Suppressor macrophage treated with lipopolysaccharide for 1 hour (primary cell): ENCODE measurements at places on chromosomes 2 and 18.

GRCh38 chr18:77065221-77065981 is 67.2 kb downstream of the MBP start:
- DNase-seq, result peak; percentile 94

DNA sequence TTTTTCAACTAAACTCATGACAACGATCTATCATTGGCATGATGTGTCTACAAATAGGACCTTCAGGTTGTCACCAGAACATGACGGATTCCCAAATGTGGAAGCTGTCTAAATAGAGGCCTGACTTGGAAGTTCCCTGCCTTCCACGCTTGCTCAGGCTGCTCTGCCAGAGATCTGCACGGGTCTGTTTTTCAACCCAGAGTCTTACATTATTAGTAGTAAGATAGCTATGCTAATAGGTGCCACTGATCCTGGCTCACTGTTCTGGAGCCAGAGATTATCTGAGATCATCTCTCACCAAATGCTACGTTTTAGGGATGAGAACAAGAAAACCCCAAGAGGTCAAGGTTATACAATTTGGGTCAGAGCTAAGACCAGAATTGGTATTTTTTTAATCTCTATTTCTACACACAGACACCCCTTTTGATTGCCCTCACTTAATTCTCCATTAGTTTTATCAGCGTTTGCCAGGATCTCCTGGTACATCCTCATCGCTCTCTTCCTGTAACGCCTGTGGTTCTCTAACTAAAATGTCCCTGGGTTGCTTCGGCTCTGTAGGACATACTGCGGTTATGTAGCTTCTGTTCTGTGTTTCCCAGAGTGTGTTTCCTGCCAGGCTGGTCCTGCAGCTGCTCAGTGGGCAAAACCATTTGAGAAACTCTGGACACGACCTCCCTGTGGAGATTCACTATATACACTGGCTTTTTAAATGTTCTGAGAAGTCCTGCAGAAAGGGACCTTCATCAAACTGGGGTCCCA is 5.7 kb downstream of the CDC42EP3 start:
- peak; percentile 80 for DNase-seq

GRCh38 chr2:222611684-222612083 is 44.2 kb downstream of the FARSB start:
- no peak for DNase-seq

DNA sequence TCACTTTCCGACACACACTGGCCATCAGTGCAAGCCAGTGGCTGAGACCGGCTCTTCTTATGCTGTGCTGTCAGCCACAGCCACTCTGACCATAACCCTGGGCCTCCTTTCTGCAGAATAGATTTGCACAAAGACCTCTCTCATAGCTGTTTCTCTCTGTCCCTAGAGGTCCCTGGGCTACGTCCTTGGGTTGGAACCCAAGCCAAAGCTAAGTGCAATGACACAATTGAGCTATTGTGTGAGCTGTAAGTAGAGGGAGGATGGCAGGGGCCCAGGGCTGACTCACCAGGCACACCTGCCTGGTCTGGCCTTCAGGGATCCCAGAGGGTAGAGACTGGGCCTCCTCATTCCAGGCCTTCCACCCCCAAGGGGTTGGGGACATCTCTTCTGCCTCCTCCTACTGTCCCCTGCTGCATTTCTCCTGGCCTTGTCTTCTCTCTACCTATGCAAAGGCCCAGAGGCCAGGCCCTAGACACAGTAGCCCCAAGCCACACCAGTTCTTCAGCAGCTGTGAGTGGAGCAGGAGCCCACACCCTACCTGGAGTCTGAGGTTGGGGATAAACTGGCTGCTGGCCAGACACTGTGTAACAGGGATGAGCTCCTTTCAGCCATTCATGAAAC is 174.6 kb downstream of the NCK2 start:
- no peak for DNase-seq

GRCh38 chr2:98541906-98542305 is 66.4 kb downstream of the COA5 start:
- DNase-seq, result peak; percentile 50

DNA sequence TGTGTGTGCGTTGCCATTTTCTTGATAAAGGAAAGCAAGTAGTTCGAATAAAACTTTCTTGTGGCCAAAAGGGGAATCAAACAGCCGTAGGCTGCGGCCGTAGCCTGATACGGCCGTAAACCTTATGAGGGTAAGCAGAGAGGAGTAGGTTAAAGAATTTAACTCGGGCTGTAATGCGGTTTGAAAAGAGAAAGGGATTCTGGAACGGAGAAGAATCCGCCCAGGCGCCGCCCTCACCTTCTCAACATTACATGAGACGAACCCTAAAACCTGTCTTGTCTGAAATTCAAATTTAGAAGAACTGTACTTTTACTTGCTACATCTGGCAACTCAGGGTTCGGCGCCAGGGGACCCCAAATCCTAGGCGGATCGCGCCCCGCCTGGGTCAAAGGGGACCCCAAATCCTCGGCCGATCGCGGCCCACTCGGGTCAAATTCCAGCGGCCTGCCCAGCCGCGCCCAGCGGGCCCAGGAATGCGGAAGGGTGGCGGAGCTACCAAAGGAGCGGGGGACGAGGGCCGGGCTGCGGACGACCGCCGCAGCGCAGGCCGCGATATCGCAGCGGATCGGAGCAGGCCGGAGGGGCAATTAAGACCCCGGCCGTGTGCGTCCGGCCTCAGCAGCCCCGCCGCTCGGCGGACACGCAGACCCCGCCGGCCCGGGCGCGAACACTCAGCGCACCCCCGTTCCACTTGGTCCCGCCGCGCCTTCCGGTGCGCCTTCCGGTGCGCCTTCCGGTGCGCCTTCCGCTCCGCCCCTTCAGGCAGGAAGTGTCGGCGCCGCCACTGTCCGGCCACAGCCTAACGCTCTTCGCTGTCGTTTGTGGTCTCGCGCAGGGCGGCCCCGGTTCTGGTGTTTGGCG is at the start of gene MYL12B:
Gene MYL12B, plus strand, starts transcription at position 761 of the 861 bp plus-strand sequence. CDS start 10,766 bp downstream, outside the sequence.
- peak; percentile 95 for DNase-seq
